ENCODE measurements at places on chromosomes 4 and X.
A peak's percentile ranks its signal among the peaks of the same experiment; 100 is the strongest.

GRCh38 chr4:113823291-113823659 is 61.7 kb upstream of the CAMK2D start:
- DNase-seq: no peak

- DNase-seq: no peak
Measured at GRCh38 chrX:38820751-38821150, 19.5 kb downstream of the MID1IP1 start.

GRCh38 chr4:2954358-2955185 is 8.6 kb downstream of the NOP14 start:
- peak; percentile 62 for DNase-seq

DNA sequence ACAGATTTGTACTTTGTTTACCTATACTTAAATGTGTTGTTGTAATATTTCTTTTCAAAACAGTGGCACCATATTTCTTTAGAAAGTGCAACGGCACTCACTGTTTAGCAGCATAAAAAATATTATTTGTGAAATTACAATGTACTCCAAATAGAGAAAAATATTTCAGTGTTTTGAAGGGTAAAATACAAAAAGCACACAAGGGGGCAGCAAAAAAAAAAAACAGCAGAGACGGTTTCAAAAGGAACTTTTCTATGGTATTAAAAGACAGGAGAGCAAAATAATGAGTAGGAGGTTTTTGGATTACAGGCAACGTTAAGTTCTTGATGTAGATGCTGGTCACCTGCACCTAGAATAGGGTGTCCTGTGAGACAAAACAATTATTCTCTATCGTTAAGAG is 2.0 kb downstream of the NUDT11 start:
- DNase-seq: no peak

DNA sequence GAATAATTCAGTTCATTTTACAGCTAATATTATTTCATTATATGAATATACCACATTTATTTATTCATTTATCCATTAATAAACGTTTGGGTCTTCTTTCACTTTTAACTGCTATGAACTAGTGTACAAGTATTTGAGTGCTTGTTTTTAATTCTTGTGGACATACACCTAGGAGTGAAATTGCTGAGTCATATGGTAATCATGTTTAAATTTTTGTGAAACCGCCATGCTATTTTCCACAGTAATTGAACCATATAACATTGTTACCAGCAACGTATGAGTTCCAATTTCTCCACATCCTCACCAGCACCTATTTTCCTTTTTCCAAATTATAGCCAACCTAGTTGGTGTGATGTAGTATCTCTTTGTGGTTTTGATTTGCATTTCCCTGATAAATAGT is 388.2 kb downstream of the MAGEE1 start:
- DNase-seq: no peak

DNA sequence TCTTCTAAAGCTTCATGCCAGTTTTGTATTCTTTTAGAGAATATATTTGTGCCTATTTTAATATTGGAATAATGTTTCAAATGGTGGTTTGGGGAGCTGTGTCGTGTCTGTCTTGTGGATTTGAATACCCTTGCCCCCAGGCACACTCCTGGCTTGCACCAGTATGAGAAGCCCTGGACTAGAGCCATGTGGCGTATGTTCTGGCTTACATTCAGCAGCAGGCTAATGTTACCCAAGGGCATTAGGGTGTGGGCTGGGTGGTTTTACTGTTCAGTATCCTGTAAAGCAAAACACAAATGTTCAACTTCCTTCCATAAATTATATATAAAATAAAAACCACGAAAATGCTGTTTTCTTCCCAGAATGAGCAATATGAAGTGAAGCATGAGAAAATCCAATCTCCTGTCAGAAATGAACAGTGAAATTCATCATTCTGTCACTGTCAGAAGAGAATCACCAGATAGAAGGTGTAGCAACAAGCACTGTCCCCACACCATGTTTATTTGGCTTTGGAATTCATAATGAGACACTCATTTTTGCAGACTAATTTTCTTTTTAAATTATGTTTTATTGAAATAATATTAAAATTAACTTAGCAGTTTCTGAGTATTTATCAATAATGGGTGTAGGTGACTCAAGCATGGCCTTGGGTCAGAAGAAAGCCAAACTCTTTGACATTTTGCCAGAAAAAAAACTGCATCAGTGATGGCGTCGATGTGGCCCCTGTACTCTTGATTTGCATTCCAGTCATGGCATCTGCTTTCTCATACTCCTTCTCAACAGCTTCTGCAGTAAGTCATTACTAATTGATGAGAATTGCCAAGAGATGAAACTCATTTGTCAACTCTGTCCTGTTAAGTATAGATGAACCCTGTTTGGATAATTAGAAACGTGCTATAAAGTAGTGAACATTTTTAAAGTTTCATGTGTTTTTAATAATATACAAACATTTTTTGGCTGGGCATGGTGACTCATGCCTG is 43.8 kb downstream of the WWC2 start:
- no peak for DNase-seq

DNA sequence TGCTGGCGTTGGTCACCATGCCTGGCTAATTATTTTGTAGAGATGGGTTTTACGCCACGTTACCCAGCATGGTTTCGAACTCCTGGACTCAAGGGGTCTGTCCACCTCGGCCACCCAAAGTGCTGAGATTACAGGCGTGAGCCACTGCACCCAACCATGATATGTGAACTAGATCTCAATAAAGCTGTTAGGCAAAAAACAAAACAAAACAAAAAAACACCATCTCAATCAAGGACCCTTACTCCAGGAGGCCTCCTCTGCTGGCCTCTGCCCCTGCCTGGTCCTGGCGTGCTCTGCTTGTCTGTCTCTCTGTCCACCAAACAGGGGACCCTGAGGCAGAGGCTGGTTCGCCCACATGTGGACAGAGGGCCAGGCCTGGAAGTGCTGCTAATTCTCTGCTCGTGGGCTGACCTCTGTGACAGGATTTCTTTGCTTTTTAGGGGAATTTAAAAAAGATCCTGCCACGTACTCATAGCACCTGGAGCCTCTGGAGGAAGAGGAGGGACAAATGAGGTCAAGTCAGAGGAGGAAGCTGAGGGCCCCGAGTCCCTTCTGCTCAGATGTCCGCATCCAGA is 32.7 kb upstream of the WFS1 start:
- DNase-seq: no peak

DNA sequence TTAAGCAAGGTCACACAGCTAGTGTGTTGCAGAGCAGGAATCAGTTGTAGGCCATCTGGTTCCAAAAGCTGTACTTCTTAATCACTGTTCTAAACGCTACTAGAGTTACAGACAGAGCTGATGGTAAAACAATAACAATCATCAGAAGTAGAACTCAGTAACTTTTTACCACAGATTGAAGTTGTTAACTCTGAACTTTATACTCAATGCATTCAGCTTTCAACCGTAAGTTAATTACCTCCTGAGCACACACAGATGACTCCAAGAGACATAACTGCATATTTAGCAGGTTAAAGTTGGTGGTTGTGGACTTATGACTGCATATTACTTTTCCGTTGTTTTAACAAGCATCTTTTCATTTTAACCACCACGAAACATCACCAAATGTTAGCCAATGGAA is 127.3 kb downstream of the PRSS12 start:
- no peak for DNase-seq

DNA sequence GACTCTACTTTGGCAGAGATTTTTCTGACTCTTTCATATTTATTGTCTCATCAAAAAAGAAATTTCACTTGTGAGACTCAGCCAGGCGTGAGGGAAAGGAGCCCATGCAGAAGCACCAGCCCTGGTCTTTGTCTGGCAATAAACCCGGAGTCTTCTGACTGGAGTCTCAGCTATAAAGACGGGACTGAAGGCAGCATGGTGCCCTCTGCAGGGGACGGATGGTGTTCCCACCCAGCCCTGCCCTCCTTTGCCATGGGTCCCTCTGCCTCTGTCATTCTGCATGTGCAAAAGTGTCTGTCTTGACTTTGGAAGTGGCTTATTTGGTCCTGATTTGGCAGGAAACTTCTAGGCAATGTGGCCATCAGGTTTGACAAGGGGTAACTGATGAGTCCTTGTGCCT is 14.2 kb downstream of the ZNF185 start:
- no peak for DNase-seq

DNA sequence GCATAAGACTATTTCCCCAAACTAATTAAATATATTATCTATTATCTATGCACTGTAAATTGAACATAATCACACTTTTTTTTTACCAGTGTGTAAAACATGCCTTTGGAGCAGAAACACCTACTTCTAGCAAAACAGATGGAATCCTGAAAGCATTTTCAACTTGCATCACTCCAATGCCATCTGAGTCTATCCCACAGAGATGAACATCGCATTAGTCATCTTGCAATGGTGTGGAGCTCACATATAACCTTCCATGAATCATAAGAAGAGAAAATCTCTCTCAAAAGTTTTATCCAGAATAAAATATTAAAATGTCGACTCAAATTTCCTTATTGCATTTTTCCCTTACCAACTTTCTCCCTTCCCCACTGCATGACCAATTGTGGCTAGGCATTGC is 406.7 kb upstream of the ACTRT1 start:
- DNase-seq: no peak

- DNase-seq: no peak
Measured at GRCh38 chr4:186149872-186150271, 41.5 kb upstream of the CYP4V2 start.

DNA sequence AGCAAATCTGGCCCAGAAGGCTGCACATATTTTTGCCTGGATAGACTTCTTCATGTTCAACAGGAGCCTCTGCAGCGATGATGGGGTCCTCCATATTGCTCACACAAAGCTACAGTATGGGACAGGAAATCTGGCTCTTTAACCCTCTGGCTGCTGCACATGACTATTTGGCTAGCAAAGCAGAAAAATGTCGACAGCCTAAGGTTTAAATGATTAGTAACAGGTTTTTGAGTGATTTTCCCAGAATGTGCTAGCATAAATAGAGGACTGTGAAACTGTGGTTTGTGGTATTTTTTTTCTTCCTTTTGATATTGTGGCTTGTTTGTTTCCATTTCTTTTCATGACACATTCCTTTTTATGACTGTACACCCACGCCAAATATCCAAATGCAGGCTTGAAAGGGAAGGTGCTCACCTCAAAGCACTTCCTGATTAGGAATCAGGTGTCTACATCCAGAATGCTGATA is 120.2 kb upstream of the GK2 start:
- DNase-seq: no peak

DNA sequence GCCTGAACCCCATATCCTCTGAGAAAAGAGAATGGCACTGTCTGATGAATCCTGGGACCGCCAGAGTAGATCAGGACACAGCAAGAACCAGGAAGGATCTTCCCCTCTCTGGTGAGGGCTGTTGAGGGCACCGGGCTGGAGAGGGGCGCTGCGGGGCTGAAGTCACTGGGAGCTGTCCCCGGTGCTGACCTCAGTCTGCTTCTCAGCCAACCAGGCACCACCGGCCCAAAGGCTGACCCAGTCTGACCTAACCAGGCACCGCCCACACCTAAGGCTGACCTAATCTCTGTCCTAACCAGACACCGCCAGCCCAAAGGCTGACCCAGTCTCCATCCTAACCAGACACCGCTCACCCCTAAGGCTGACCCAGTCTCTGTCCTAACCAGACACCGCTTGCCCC is 82.8 kb downstream of the CPZ start:
- DNase-seq: no peak

GRCh38 chr4:94957030-94957429 is 199.3 kb downstream of the BMPR1B start:
- no peak for DNase-seq

GRCh38 chr4:73947239-73947985 is 34.4 kb downstream of the PF4 start:
- no peak for DNase-seq
